Suprapubic skin (tissue), 4 donors: ENCODE measurements at places on chromosomes 3 and 15. TPM values are rescaled to one million over a fixed set of nuclear protein-coding genes. Genes with fewer than 3 reads are reported as not detected.

DNA sequence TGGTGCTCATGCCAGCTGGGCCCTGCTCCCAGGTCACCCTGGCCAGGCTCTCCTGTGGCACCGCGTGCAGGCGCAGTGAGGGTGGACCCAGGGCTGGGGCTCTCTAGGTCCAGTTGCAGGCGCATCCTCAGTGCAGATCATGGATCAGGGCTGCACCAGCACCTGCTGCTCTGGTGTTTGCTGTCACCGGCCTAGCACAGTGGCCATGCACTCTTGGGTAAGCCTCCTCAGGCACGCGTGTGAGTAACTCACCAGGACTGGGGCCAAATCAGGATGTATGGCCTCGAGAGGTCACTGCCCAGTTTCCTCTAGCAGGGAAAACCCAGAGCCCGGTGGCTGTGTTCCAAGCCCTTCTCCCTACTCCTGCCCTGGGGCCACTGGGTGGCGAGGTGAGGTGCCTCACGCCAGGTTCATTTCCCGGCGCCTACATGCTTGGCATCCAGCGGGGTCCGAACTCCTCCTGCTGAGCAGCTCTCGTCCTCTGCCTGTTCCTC, 45.5 kb upstream of the SLC41A3 start:
- DNase-seq, result peak; percentile 68

DNA sequence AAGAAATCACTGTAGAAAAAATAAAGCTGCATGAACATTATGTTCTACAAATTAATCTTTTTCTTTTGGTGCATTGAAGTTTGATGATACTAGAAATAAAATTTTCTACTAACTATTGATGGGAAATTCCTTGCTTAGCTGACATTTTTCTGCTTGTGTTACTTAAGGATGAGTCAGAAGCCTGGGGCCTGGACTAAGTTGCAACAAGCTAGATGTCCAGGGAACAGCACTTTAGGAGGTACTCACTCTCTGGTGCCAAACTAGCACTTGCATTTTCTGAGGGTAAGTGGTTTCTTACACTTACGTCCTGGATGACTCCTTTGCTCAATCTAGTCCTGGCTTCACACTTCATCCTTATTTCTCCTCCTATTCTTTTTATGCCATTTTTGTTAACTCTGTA, 945.1 kb downstream of the IGSF11 start:
- DNase-seq, result no peak

DNA sequence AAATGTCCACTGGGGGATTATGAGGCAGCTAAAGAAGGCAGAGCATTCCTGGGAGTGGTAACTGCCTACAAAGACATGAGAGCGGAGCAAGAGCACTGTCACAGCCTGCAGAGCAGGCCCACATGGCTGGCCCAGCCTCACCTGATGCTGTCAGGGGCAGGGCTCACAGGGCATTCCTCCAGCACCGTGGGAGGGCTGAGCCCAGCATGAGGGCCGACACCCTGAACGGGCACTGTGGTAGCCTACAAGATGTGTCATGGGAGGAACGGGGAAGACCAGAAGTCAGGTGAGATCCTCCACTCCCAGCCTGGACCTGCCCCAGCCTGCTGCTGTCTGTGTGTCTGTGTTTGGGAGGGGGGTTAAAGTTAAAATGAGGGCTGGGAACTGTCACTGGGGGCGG, 30.1 kb downstream of the CCDC12 start:
- DNase-seq, result no peak

PPM1L gene
- 33.5 TPM for total RNA-seq

GP5 gene
- 0.19 TPM for total RNA-seq

DNA sequence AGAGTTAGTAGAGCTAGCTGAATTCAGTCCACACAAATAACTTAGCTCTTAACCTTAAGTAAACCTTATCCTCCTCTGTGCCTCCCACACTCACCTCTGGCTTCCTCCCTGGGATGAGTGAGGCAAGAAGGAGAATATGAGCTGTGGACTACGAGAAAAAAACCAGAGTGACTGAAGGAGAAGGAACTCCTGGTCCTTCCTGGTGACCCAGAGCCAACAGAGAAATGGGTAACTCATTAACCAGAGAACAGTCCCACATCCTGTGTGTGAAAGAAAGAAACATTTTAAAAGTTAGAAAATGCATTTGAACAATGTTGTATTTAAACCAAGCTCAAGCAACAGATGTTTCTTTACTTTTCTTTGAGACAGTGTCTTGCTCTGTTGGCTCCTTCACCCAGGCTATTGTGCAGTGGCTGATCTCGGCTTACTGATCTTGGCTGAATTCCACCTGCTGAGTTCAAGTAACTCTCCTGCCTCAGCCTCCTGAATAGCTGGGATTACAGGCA, 27.5 kb upstream of the FAM81A start:
- DNase-seq, result no peak

PARP6 gene
- 63.6 TPM for total RNA-seq

- no peak for DNase-seq
Measured at GRCh38 chr3:73558727-73559075, 66.0 kb downstream of the PDZRN3 start.

DNA sequence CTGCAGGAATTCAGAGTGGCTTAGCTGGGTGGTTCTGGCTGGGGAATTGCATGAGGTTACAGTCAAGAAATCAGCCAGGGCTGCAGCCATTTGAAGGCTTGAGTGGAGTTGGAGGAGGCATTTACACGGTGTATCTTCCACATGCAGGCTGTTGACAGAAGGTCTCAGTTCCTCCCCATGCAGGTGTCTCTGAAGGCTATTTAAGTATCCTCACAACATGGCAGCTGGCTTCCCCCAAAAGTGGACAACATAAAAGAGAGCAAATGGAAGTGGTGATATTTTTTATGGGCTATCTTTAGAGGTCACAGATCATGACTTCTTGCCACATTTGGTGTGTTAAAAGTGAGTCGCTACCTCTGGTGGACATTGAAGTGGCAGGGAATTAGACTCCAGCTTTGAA, 60.1 kb upstream of the SPRED1 start:
- no peak for DNase-seq

ADGRG7 gene
- not detected for total RNA-seq

DNA sequence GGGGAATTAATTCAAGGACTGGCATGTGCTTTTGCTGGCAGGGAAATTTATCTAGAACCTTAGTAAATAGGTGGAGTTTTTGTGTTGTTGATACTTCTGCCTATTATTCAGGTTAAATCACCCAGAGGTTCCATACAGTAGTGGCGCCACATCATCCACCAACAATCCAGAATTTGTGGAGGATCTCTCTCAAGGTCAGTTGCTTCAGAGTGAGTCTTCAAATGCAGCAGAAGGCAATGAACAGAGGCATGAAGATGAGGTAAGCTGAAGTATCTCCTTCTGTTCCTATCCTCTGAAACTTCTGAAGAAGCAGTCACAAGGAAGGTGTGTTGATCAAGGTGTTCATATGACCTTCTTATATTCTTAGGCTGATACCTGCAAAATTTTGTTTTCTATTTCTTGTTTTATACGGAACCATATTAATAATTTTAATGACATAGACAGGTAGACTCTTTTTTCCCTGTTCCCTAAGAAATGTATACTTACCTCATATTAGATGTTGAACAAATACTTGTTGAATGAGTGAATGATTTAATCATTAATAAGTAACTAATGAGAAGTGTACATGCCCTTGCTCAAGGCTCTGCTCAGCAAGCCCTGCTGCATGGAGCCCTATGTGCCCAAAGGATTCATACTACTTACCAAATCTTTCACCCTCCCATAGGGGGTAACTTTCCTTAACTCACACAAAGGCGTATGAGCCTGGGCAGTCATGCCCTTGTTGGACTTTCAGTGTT, 43.6 kb downstream of the HMG20A start:
- DNase-seq, result no peak

GRCh38 chr3:124059580-124059979, 67.7 kb upstream of the ROPN1 start:
- DNase-seq, result no peak

DNA sequence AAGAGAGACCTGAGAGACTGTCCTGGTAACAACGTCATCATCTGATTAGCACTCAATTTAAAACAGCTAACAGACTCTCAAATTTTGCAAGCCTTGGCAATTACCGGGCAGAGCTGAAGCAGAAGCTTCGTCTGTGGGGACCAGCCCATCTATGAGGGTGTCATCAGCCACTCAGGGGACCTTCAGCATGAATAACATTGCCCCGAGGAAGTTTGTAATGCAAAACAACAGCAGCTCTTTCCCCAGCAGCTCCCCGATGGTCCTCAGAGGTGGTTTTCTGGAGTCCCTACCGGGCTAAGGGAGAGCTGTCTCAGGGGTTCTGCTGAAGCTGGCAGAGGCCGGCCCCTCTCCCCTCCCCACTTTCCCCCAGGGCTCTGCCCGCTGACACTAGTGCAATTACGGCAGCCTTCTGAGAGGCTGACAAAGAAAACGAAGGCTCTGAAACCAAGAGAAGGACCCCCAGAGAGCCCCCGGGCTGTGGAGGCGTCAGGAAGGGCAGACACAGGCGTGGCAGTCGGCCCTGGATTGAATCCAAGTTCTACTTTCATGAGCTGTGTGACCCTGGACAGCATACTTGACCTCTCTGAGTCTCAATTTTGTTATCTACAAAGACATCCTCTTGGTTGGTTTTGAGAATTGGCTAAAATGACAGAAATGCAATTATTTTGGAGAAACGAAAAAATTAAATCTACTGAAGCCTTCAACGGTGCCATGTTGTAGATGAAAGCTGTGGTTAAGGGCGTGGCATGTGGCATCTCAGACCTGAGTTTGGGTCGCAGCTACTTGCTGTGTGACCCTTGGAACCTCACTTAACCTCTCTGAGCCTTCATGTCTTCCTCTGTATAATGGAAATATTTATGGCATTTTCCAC, 102.1 kb upstream of the TLE3 start:
- no peak for DNase-seq

ZPLD1 gene
- not detected for total RNA-seq

CHAC1 gene
- 2.6 TPM for total RNA-seq

DNA sequence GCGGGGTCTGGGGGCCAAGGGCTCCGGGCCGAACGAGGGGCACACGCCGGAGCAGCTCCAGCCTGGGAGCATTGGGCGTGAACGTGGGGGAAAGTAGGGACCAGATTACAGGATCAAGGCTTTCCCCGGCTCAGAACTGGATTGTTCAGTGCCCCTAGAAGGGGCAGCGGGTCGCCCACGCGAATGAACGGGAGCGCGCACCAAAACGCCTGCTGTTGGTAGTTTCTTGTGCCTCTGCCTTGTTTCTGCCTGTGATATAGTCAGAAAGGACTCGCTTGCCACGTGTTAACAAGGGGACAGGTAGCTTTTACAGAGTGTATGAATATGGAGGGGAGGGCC, 1.1 kb downstream of the CASR start:
- DNase-seq, result no peak

DNA sequence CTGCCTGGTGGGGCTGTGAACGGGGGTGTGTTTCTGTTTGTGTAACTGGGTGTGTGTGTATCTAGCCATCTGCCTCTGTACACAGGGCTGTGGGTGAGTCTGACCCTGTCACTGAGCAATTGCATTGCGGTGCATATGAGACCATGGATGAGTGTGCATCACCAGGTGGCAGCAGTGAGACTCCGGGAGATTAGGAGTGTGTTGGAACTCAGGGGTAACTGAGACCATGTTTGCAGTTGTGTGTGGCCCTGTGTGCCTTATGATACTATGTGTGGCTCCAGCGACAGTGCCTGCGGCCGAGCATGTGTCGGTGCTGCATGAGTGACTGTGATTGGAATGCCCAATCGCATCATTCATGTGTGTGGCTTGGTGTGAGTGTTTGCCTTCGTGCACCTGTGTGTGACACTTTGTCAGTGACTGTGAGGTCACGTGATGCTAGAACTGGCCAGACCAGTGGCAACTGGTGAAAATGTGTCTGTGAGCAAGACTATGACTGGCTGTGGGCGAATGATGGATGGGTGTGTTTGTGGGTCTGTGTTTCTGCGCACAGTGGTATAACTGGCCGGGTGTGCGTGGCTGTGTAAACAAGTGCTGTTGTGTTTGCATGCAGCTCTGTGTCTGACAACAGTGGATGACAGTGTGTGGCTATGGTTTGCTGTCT, 14.0 kb downstream of the VILL start:
- DNase-seq, result no peak

DNA sequence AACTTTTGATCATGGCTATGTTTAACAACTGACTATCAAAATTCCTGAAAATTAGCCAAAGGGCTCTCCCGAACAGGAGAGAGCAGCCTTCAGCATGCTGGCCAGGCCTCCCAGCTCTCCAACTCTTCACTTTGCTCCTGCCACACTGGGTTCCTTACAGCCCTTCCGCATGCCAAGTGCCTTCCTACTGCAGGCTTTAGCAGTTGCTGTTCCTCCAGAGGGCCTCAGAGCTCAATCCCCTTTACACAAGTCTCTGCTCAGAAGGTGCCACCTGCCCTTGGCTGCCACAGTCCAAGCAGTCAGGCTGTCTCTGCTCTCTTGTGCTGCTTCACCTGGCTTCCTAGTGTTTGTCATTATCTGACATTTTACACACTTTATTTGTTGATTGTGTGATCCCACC, 553.1 kb upstream of the PPP2R3A start:
- DNase-seq, result no peak

- DNase-seq, result no peak
Measured at GRCh38 chr3:115354010-115354409, 206.9 kb upstream of the ZBTB20 start.

GRCh38 chr3:171058873-171059603, 32.5 kb upstream of the SLC2A2 start:
- no peak for DNase-seq

GRCh38 chr3:122100591-122101463, 45.7 kb downstream of the CD86 start:
- no peak for DNase-seq

- no peak for DNase-seq
Measured at GRCh38 chr3:188867691-188868265, 304.0 kb upstream of the TPRG1 start.

CHRNB4 gene
- not detected for total RNA-seq

PRTG gene
- total RNA-seq, result 0.08 TPM

DNA sequence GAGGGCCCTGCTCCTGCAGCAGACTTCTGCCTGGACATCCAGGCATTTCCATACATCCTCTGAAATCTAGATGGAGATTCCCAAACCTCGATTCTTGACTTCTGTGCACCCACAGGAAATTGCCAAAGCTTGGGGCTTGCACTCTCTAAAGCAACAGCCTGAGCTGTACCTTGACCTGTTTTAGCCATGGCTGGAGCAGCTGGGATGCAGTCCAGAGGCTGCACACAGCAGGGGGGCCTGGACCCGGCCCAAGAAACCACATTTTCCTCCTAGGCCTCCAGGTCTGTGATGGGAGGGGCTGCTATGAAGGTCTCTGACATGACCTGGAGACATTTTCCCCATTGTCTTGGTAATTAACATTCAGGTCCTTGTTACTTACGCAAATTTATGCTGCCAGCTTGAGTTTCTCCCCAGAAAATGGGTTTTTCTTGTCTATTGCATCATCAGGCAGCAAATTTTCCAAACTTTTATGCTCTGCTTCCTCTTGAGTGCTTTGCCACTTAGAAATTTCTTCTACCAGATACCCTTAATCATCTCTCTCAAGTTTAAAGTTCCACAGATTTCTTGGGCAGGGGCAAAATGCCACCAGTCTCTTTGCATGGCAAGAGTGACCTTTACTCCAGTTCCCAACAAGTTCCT, 11.8 kb upstream of the MYO5A start:
- no peak for DNase-seq

DNA sequence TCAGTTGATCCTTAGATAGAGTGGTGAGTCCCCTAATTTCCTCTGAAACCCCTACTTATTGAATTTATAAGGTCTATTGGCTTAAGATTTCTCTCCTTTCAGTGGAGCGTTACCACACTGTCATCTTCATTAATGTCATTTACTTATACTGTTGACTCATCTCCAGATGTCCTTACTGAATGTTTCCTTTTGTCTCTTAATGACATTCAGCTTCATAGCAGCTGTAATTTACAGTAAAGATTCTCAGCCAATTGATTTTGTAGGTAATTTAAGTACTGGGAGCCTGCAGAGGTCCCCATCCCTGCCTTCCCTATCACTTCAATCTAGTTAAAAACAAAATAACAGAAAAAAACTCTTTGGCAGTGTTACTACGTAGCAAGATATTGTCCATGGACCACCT, 18.8 kb downstream of the STX19 start:
- DNase-seq, result no peak
